ENCODE measurements at places on chromosomes 5 and 9.

DNA sequence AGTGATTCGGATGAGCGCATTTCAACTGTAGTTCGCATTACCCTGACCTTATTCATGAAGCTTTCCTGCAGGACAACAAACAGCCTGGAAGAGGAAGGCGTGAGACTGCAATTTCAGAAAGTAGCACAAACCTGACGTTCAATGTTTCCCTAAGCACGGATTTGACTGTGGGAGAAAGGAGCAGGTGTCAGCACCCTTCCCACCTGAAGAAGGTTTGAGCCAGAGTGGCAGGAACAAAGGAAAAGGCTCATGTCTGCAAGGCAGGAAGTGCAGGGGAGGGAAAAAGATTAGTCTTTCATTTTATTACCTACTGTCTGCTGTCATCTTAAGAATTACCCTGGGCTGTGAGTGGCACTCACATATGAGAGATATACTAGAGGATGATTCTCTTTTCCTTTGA, 114.0 kb downstream of the MED10 start:
- DNase-seq = no peak

GRCh38 chr9:98873951-98874371, 66.5 kb downstream of the GALNT12 start:
- no peak for DNase-seq

DNA sequence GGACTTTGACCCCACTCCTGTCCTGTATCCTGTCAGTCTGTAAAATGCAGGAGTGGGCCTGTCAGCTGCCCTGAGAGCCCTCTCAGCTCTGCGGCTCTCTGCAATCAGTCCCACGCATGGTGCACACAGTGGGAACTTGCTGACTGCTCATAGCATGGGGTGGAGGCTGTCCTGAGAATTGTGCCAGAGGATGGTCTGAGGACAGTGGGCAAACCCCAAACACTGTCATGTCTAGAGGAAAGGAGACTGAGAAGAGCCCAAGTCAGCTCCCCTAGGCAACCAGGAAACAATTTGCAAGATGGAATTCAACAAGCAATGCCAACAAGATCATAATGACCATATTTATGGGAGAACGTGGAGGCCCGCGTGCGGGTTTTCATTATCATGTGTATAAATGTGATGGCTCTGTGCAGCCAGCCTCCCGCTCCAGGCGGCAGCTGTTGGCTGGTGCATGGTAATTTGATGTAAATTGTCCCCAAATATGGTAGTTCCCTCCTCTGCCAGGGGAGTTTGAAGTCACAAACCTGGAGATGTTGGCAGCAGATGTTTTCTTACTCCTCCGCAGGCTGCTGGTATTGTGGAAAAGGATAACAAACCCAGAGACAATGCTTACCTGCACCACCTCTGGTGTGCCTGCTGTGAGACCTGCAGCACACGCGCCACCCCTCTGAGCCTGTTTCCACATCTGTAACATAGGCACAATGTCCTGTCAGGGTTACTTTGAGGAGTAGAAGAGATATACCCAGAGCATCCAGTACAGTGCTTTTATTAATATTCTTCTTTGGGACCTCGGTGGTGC, 39.8 kb upstream of the ALDH1B1 start:
- DNase-seq = no peak

GRCh38 chr9:98333703-98334582, 78.5 kb upstream of the TBC1D2 start:
- no peak for DNase-seq

- DNase-seq = no peak
Observed at GRCh38 chr9:12860998-12861397, 86.2 kb downstream of the LURAP1L start.

DNA sequence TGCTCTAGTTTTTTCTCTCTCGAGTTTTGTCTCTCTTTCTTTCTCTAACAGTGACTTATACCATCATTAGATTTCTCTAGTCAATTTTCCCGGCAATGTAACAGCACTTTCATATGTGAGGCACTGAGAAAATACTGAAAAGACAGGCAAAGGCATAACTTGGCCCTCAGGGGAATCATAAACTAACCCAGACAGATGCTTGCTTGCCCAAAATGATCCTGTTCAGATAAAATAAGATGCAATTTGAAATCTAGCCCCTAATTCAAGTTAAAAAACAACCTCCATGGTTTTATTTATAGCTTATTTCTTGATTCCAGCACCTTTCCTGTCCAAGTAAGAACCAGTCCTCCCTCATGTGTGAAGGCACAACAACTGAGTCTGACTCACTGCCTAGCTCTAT, 294.6 kb downstream of the GAS1 start:
- DNase-seq = no peak

DNA sequence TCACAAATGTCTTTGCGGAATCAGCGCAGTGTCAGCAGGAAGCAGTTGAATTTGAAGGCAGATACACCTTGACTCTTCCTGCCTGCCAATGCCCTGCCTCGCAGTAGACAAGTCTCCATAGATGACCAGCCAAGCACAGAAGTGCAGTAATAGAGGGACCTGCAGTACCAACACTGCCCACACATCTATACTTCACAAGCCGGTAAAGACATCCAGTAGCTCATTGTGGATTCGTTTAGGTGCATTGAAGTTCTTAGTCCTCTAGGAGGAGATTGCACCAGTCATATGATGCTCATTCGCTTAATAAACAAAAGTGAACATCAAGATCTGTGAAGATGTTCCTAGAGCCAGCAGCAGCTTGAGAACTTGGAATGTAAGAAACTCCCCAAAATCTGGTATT, 7.1 kb upstream of the IFNA2 start:
- no peak for DNase-seq

- no peak for DNase-seq
Observed at GRCh38 chr9:132760057-132760456, 89.8 kb downstream of the GTF3C4 start.

DNA sequence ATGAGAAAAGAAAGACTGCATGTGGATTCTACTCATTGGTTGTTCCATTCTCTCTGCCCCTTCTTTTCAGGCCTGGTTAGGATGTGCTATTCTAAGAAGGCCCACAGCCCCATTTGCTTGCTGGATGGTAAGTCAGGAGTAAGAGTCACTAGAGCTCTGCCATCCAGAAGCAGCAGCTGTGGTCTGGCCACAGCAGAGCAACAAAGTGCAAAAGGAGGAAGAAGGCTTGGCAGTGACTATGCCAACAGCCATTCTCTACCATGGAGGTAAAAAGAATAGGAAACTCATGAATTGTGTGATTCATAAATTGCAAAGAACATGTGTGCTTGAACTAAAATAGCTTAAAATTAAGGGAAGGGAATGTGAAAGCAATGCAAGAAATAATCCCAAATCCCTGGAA, 20.9 kb downstream of the KLHL3 start:
- DNase-seq = no peak

DNA sequence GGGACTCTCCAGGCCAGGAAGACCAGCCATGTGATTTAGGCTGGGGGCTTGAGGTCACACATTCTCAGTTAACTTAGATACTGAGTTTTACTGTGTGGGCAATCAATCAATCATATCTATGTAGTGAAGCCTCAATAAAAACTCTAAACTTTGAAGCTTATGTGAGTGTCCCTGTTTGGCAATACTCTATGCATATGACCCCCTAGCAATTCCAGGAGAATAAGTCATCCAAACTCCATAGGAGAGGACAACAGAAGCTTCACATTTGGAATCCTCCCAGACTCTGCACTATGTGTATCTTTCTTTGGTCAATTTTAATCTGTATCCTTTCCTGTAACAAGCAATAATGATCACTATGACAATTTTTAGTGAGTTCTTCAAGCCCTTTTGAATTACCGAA, 216.8 kb upstream of the RGMB start:
- DNase-seq = no peak

DNA sequence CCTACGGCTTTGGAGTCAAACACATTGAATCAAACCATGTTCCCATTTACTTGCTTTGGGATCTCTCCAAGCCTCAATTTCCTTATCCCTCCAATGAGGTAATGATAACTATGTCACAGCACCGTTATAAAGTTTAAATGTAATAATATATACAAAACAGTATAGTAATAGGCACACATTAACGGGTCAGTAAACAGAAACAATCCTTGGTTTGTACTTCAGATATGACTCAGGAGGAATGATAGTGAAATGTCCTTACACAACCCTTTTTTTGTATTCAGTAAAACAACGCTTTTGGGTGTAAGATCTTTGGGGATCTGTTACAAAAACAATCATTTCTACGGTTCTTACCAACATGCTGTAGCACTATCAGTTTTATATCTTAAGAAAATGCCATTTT, 178.5 kb upstream of the GNA14 start:
- DNase-seq = no peak

DNA sequence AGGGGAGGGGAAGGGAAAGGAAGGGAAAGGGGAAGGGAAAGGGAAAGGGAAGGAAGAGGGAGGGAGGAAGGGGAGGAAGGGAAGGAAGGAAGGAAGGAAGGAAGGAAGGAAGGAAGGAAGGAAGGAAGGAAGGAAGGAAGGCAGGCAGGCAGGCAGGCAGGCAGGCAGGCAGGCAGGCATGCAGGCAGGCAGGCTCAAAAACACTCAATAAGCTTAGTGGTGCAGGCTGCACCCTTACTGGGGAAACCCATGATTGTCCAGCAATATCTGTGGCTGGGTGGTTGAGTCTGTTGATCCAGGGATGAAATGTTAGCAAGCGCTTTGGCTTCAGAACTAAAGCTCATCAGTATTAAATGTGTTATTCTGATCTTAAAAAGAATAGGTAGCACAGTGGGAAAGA, 145.6 kb downstream of the LPAR1 start:
- DNase-seq = no peak

Data from activated CD8-positive, alpha-beta memory T cell treated with anti-CD3 and anti-CD28 coated beads for 1 hour (primary cell).